ENCODE measurements at places on chromosomes 13 and 19. TPM values are rescaled to one million over a fixed set of nuclear protein-coding genes. Genes with fewer than 3 reads are reported as not detected.

Gene NDUFA3
- 143 TPM for total RNA-seq

Gene OXGR1
- not detected for total RNA-seq

Gene ARHGAP33
- total RNA-seq, result 19.3 TPM

Gene CYP4F12
- total RNA-seq, result not detected

Gene KLK14
- not detected for total RNA-seq

Gene MUC16
- total RNA-seq, result not detected

Gene TNFRSF19
- total RNA-seq, result 40.5 TPM

Gene KCNN4
- total RNA-seq, result 92.0 TPM

Gene PCDH8
- total RNA-seq, result 0.16 TPM

Gene BAX
- total RNA-seq, result 221 TPM

Gene ADGRE3
- total RNA-seq, result not detected

Gene ELSPBP1
- total RNA-seq, result not detected

Gene ZNF433
- total RNA-seq, result 1.2 TPM

Gene GPC6
- total RNA-seq, result not detected

Gene FXYD1
- 1.2 TPM for total RNA-seq

Gene RFPL4A
- total RNA-seq, result not detected

Gene P2RY11
- total RNA-seq, result 42.0 TPM

Measured in GM12878 (cell line).